ENCODE measurements at places on chromosomes 2 and 18.
A peak's percentile ranks its signal among the peaks of the same experiment; 100 is the strongest.

GRCh38 chr18:3453540-3454364 is 3.8 kb downstream of the TGIF1 start:
- DNase-seq, result no peak

DNA sequence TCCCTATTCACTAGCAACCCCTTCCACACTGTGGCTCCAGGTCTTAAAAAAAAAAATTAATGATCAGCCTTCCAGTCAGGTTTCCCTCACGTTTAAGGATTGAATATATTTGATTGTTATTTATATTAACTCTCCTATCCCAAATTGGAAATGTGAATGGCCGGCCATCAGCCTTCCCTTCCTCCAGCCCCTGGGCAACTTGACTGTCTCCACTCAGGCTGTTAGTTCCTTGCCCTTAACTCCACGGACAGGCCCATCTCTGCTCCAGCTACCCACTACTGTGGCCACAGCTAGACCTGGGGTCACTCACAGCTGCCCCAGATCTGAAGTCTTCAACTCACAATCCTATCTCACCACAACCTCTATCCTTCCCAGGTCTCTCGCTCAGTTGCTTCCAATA is 39.9 kb downstream of the THOC1 start:
- no peak for DNase-seq

DNA sequence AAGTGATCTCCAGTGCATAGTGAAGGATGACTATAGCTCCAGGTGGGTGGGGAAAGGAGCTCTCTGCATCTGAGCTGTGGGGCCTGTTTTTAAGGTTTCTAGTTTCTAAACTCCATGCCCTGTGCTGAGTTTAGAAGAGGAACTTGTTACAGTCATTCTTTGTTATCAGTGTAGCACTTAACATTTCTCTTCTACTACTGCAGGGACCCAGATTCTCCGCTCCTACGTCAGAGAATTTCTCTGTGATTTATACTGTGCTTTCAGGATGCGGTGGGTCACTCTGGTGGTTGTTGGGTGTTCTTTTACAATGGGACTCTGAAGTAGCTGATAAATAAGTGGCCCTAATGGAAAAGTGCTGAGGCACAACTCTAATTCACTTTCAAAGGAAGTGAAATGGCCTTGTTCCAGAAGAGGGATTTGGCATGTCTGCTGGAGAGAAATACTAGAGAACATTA is 122.0 kb downstream of the WDSUB1 start:
- DNase-seq, result no peak

- DNase-seq, result no peak
Observed at GRCh38 chr2:40454321-40454720, 2.4 kb upstream of the SLC8A1 start.

- peak; percentile 50 for DNase-seq
Observed at GRCh38 chr2:162073888-162074631, at the start of gene DPP4. Gene DPP4 (minus strand): TSS chr2:162074215. CDS start chr2:162073981, 234 bp downstream.

GRCh38 chr2:240628808-240629618 is 3.7 kb downstream of the GPR35 start:
- DNase-seq, result no peak

- DNase-seq, result no peak
Observed at GRCh38 chr18:78579854-78580577, 399.6 kb upstream of the SALL3 start.

DNA sequence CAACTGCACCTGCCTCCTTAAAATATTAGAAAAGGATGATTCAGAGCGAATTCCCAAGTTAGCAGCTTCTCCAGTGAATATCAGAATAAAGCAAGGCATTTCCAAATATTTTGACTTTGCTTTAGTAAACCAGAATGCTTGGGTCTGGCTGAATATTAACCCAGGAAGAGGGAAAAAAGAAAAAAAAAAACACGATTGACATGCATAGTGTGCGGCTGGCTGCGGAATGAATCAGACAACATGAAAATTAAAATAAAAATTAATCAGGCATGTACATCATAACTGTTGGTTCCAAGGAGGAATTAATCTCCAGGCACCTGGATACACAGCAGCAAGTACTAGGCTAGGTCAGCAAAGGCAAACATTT is 105.8 kb upstream of the NCKAP5 start:
- DNase-seq, result no peak

DNA sequence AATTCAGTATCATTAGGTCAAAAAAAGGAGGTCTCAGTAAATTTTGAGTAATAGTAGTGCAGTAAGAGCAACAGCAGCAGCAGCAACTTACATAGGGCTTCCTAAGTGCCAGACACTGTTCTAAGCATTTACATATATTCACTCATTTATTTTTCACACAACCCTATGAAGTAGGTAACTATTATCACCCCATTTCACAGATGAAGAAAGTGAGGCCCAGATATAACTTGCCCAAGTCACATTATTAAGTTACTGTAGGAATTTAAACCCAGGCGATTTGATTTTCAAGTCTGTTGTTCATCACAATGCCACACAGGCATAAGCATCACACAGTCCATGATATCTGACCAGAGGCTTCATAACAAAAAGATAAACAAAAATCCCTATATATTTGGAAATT is 90.2 kb upstream of the DTNB start:
- no peak for DNase-seq

GRCh38 chr2:172861656-172862476 is 126.2 kb downstream of the RAPGEF4 start:
- DNase-seq, result no peak

GRCh38 chr2:33588232-33588631 is 10.9 kb downstream of the FAM98A start:
- no peak for DNase-seq

GRCh38 chr2:99819766-99820165 is 322.6 kb downstream of the AFF3 start:
- DNase-seq, result no peak

GRCh38 chr2:33186937-33187336 is 240.2 kb downstream of the LTBP1 start:
- no peak for DNase-seq

DNA sequence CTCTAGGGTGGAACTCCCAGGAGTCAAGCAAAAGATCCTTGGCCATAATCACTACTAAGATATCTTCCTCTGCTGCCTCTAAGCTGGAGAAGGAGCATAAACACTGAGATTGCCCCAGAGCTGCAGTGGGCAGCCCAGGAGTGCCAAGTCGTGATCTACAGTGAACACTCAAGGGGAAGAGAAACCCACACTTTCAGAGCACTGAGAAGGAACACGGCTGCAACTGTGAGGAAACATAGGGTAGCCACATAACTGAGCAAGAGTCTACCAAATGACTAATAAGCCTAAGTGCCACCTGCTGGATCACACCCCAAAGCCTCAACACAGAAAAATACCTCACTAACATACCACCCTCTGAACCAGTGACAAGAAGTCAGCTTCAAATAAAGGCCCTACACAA is 79.6 kb upstream of the RAB12 start:
- no peak for DNase-seq

DNA sequence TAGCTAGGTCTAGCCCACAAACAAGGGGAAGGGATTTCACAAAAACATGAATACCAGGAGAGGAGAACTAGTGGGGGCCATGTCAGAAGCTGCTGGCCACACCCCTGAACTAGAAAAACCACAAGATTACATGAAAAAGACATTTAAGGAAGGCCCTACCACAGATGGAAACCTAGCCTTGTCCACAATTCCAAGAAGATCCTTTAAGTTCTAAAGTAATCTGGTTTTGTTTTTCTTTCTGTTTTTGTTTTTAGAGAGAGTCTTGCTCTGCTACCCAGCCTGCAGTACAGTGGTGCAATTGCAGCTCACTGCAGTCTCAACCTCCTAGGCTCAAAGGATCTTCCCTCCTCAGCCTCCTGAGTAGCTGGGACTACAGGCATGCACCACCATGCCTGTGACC is 34.2 kb upstream of the CAB39 start:
- DNase-seq, result no peak

GRCh38 chr2:200716386-200716785 is 95.3 kb upstream of the BZW1 start:
- no peak for DNase-seq

- DNase-seq, result no peak
Observed at GRCh38 chr2:169715379-169716237, 18.0 kb upstream of the KLHL23 start.

- no peak for DNase-seq
Observed at GRCh38 chr2:60354713-60355112, 198.7 kb downstream of the BCL11A start.

- DNase-seq, result no peak
Observed at GRCh38 chr18:36693931-36694620, 134.7 kb downstream of the TPGS2 start.

DNA sequence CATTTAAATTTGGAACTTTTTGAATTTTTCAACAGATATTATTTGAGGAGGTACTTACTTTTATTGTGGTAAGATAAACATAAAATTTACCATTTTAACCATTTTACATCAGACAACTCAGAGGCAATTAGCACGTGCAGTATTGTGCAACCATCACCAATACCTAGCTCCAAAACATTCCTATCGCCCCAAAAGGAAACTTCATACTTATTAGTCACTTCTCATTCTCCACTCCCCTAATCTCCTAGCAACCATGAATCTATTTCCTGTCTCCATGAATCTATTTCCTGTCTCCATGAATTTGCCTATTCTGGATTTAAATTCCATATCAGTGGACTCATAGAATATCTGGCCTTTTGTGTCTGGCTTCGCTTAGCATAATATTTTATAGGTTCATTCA is 69.9 kb upstream of the FAM136A start:
- DNase-seq, result no peak

- no peak for DNase-seq
Observed at GRCh38 chr18:24799720-24800119, 339.3 kb downstream of the HRH4 start.

DNA sequence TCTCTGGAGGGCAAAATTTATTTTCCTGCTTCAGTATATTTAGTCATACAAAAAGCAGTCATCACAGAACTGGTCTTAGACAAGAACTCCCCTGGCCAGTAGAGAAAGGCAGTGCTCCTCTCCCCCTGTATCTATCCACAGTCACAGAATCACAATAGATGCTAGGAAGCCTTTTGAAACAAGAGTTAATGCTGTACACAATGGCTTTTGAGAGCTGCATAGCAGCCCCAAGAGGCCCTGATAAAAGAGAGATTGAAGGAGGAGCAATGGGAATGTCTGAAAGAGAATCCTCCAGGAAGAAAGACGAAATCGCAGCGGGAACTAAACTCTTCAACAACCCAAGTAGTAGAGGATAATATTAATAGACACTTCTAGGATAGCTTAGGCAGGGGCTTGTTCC is 330.2 kb downstream of the RBM43 start:
- DNase-seq, result no peak

DNA sequence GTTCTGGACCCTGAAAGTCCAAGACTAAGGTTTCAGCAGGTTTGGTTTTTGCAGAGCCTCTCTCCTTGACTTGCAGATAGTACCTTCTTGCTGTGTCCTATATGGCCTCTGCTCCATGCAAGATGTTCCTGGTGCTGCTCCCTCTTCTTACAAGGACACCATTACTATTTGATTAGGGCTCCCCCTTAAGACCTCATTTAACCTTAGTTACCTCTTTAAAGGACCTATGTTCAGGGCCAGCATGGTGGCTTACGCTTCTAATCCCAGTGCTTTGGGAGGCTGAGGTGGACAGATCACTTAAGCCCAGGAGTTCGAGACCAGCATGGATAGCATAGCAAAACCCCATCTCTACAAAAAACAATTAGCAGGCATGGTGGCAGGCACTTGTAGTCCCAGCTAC is 179.0 kb downstream of the SLC39A10 start:
- DNase-seq, result no peak

DNA sequence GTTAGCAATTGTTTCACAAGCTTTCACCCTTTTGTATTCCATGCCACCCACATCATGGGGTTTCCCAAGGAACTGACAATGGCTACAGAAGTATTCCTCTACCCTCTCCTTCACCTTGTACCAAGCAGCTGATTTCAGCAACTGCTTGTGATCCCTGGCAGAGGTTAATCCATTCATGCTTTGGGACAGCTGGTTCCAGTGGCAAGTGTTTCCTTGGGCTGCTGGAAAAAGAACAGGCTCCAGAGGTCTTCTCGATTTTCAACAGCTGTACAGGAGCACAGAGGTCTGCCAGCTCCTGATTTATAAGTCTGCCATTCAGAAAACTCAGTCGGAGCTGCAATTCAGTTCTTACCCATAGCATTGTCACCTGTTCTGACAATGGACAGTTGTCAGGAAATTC is 239.2 kb upstream of the CWC22 start:
- no peak for DNase-seq

DNA sequence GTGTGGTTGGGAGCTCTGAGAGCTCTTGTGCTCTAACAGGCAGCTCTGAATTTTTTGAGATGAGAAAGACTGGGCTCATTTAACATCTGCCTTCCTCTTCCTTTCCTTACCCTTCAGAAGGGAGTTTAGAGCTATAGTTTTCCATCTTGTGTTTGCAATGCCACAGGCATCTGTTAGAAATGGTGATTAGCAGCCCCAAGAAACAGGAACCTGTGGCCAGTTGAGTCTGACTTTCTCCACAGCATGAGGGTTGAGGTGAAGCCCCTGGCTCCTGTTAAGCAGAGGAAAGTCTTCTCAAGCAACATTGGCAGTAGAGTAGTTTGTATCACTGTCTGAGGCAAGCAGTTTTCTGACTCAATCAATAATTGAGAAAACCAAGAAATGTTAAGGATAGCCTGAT is 577.4 kb downstream of the ZEB2 start:
- DNase-seq, result no peak

GRCh38 chr2:8414946-8415879 is 266.6 kb upstream of the ID2 start:
- no peak for DNase-seq

DNA sequence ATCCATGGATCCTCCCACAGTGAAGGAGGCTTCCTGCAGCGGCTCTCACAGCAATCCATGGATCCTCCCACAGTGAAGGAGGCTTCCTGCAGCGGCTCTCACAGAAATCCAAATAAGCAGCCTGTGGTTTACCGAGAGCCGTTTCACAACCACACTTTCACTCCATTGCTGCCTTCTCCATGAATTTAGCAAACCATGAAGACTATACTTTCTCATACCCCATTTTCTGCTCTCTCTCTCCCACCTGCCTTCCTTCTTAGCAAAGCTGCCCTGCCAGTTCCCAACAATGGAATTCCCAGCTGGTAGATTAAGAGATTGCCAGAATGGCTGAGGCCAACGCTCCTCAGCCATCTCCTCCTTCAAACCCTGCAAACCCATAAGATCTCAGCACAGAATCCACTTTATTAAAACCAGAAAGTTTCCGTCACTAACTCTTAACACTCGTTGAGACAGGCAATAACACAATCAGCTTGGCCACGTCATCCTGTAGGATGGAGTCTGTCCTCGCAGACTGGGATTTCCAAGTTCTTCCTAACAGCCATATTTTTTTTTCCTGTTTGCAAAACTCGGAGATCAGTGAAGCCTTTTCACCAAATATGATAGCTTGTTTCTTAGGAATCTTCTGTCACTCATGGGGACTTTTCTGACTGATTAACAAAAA is 162.2 kb downstream of the PXDN start:
- DNase-seq, result no peak

- DNase-seq, result no peak
Observed at GRCh38 chr2:128424406-128425171, 105.9 kb upstream of the HS6ST1 start.

DNA sequence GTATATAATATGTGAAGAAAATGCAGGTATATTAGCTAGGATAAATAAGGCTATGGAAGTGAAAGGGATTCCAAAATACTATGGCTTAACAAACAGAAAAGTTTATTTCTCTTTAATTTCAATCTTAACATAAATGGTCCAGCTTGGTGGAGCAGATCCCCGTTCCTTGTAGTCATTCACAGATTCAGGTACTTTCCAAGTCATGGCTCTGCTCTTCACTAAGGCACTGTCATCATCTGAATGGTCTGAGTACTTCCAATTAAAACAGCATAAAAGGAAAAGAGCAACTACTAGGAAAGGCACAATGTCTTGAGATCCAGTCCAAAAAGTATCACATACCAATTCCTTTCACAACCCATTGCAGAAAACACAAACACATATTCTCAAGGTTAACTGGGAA is 63.4 kb downstream of the OLA1 start:
- no peak for DNase-seq
